ENCODE measurements at places on chromosomes 11 and 22.

DNA sequence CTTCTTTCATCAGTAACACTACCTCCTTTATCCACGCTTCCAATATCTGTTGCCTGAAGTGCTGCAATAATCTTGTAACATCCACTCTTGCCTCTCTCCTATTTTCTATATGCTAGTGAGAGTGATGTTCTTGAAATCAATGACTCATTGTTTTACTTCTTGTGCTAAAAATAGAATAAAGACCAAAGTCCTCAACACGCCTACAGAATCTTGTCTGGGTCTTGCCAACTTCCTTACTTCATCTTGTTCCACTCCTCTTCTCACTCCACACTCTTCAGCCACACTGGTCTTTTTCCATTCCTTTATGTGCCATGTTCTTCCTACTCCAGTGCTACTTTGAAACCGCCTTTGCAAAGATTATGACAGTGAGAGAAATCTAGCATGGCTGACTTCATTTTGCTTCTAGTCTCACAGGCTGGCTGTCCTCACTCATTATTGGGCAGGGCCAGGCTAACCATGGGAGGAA is 136.4 kb downstream of the CCDC81 start:
- DNase-seq, result no peak

DNA sequence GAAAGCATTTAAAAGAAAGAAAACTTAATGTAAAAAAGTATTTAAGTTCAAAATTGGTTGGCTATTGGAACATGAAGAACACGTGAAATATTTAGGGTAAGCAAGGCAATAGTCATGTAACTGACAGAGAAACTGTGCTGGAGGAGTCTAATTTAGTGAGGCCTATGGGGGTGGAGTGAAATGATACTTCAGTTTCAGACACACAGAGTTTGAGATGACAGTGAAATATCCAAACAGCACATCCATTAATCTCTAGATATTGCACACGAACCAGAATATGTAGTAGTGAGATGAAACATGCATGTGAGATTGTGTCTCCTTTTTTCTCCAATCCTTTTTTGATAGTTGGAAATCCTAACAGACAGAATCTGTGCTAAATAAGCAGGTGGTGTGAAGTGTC is 739.0 kb downstream of the CNTN5 start:
- DNase-seq, result no peak

DNA sequence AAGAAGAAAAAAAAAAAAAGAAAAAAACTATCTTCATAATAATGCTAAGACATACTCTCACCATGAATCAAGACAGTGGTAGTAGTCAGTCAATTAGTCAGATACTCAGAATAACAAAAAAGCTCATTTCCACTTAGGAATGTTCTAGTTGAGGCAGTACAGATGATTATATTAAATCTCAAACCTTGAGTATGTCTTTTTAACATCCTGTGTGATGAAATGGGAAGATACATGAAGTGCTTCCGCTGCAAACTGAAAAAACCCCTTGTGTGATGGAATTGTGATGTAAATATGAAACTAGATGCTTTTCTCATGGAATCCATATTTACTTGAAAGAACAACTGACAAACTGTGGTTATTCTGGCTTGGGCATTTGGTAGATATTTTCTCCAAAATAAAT is 13.7 kb downstream of the AMOTL1 start:
- DNase-seq, result no peak

- no peak for DNase-seq
Observed at GRCh38 chr11:130087294-130087926, 17.7 kb downstream of the APLP2 start.
